Activated T-cell treated with anti-CD3 and anti-CD28 coated beads for 48 hours (primary cell): ENCODE measurements at places on chromosomes 7 and 10.

GRCh38 chr7:51295440-51296245 lies 21.0 kb downstream of the COBL start:
- DNase-seq, result no peak

- DNase-seq, result no peak
Measured at GRCh38 chr10:21238717-21239116, 286.8 kb downstream of the SKIDA1 start.

GRCh38 chr10:77226853-77227565 lies 410.6 kb downstream of the KCNMA1 start:
- DNase-seq, result no peak

DNA sequence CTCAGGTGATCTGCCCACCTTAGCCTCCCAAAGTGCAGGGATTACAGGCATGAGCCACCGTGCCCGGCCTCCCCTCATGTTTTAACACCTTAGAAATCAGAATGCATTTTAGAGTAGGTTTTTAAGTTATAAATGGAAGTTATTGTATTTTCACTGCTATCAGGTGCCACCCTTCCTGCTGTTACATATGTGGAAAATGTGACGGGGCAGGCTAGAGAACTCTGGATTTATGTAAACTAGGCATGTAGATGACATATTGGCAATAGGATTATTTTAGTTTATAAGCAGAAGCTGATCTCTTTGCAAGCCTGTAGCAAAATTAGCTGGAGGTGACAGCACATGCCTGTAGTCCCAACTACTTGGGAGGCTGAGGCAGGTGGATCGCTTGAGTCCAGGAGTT lies 2.1 kb downstream of the CASP2 start:
- DNase-seq, result no peak

DNA sequence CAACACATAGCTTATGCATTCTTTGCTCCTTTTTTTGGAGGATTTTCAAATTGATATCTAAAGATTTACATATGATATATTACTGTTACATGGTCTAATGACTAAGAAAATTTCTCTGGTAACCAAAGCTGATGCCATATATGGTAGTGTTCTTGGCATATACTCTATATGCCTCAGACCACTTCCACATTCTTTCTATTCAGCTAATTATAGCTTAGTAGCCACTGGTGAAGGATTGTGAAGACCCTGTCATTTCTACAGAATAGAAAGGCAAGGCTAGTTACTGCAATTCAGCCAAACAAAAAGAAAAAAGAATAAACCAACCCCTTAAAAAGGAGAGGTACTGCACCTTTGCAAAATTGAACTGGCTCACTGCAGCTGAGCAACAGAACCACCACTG lies 3.7 kb downstream of the PURB start:
- no peak for DNase-seq

GRCh38 chr10:29736366-29737073 lies 101.7 kb upstream of the SVIL start:
- DNase-seq, result peak; percentile 21

DNA sequence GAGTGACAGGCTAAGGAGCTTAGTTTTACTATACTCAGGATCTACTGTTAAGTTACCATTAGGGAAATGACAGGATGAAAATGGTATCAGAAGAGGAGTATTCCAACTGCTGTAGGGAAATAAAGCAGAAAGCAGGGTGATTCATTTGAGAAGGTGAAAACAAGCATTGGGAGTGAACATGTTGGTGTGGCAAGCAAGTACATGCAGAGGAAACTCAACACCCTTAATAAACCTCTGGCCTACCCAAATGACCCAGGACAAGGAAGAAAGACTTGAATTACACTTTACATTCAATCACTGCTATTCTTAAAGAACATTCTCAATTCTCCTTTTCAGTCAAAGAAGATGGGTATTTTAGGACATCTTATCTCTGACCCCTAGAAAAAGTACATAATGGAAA lies 28.7 kb downstream of the ERLIN1 start:
- DNase-seq, result no peak

DNA sequence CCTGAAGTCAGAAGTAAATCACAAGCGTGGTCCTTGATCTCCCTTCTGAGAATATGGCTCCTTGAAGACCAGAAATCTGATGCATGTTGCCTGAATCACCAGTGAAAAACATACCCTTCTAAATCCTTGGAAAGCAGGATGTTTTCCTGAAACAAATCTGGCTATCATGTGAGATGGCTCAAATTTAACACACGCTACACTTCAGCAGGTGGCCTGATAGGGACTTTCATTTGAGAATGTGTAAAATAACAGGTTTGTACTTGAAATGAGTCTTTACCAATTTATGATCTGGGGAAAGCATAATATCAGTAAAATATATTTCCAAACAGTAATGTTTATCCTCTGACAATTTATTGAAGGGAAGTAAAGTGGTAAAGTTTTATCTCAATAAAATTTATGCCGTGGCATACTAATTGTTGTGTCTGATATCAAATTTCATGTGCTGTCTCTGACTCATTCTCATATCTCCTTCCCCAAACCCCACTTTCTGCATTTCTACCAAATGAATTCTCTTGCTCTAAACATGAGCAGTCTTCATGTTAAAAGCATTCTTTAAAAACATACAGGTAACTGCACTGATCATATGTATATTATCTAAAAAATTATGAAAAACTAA lies 17.4 kb downstream of the CYP3A4 start:
- no peak for DNase-seq

GRCh38 chr10:125212150-125212809 lies 51.9 kb upstream of the CTBP2 start:
- no peak for DNase-seq

DNA sequence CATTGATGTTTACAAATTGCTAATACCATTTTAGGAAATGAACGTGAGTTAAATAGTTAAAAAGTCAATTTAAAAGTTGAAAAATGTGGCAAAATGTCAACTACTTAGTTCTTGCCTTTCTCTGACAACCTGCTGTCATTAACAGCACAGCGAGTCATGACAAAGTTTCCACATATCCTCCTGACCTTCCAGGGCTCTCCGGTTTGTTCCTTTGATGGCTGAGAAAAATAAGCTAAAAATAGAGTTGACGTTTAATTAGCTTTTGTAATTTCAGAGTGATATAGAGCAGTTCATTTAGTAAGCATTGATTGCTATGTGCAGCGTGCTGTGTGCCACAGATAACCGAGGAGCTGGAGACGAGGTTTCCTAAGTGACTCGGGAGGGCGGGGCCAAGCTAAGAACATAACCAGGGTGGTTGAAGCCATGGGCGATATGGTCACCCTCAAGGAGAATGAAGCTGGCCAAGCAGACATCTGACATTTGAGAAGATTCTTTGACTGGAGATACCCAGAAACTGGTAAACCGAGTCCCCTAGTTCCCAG lies 47.9 kb downstream of the OGDH start:
- no peak for DNase-seq
